Astrocyte (in vitro differentiated cells and primary cell): ENCODE measurements at places on chromosomes 3 and 15. TPM values are rescaled to one million over a fixed set of nuclear protein-coding genes. Genes with fewer than 3 reads are reported as not detected.

- H3K27ac ChIP-seq: no peak overlapping the region
- DNase-seq: no peak
- no peaks in the 10 kb centered on the region for H3K4me1 ChIP-seq
- H3K36me3 ChIP-seq: no peaks in the 10 kb centered on the region
Measured at GRCh38 chr3:63493101-63493500, 159.4 kb upstream of the SNTN start.

DNA sequence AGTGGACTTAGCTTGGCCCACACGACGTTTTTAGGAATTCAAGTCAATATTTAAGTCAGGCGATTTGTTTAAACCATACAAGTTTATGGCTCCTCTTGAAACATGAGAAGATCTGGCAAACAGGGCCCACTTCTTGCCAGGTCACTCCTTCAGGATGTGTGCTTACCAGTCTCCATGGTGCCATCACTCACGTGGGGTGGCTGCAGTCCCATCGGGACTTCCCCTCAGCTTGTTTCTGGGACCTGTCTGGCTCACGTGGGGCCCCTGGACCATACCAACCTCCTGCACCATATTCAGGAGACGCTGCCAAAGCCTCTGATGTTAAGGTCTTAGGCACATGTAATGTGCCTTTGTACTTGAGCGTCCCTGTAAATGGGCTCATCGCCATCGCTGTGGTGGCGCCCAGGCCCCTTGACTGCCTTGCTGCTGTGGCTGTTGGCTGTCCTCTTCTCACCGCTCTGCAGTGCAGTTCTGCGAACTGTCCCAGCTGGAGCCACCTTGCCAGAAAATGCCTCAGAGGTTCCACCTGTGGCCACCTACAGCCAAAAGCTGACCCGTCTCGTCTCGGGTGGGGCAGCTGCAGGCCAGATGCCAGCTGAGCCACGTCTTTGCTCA is 8.9 kb downstream of the MCM2 start:
- H3K4me1 ChIP-seq: peaks cover 5% of the 10 kb centered on the region
- H3K36me3 ChIP-seq: peaks cover 20% of the 10 kb centered on the region
- no peak overlapping the region for H3K27ac ChIP-seq

DNA sequence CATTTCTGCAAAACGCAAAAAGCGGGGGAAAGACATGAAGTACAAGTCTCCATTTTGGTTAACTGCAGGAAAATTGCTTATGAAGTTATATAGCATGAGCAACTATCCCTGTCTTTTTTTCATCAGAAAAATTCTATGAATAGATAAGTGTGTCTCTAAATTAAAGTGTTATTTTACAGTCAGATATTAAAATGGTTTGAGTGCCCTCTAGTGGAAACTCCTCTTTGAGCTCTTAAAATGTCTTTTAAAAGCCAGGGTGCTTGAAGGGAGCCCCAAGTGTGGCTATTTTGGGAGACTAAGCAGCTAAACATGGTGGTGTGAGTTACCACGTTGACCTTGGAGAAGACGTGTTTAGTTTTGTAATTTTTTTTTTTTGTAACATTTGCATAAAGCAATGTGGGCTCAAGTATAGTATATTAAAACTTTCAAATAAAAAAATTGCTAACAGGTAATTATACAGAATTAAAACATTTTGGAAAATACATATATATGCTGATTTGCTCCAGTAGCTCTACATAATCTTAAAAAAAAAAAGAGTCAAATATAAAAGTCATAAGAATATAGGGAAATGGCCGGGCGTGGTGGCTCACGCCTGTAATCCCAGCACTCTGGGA is 77.2 kb downstream of the PPP2R3A start:
- no peaks in the 10 kb centered on the region for H3K4me1 ChIP-seq
- H3K4me3 ChIP-seq: no peak overlapping the region
- no peaks in the 10 kb centered on the region for H3K27me3 ChIP-seq
- DNase-seq: peak; percentile 31

GRCh38 chr3:66713921-66714320 is 213.1 kb upstream of the LRIG1 start:
- H3K4me3 ChIP-seq: no peak overlapping the region
- H3K36me3 ChIP-seq: no peaks in the 10 kb centered on the region
- DNase-seq: no peak
- H3K27ac ChIP-seq: no peak overlapping the region
- H3K4me1 ChIP-seq: no peaks in the 10 kb centered on the region
- H3K27me3 ChIP-seq: no peaks in the 10 kb centered on the region

GRCh38 chr3:184780981-184781515 is 30.9 kb upstream of the VPS8 start:
- H3K4me3 ChIP-seq: no peak overlapping the region
- H3K27me3 ChIP-seq: peaks cover 3% of the 10 kb centered on the region
- no peaks in the 10 kb centered on the region for H3K36me3 ChIP-seq
- no peak overlapping the region for H3K27ac ChIP-seq
- no peak for DNase-seq

- H3K36me3 ChIP-seq: no peaks in the 10 kb centered on the region
- no peaks in the 10 kb centered on the region for H3K27me3 ChIP-seq
- no peak for DNase-seq
- H3K27ac ChIP-seq: no peak overlapping the region
- H3K4me3 ChIP-seq: no peak overlapping the region
Measured at GRCh38 chr15:47792231-47792630, 74.9 kb downstream of the SEMA6D start.

DNA sequence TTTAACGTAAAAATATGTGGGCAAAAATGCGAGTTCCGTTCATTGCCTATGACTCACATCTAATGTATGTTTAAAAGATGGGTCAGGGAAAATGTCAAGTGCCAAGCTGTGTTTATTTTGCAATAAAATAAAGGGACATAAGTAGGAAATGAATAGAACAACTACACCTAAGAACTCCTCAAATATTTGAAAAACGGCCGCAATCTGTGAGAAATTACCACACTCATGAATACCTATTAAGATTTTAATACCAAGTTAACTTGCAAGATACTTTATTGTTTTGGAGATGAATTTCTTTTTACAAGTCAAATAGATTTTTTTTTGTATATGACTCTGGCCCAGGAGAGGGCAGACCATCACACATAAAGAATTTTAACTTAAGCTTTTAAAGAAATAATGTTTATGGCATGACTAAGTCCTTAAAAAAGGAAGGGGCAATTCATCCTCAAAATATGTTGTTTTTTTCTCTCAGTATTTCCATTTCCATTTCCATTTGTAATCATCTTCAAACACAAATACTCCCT is 152.7 kb downstream of the SUCNR1 start:
- no peaks in the 10 kb centered on the region for H3K27me3 ChIP-seq
- DNase-seq: peak; percentile 80
- no peaks in the 10 kb centered on the region for H3K36me3 ChIP-seq

DNA sequence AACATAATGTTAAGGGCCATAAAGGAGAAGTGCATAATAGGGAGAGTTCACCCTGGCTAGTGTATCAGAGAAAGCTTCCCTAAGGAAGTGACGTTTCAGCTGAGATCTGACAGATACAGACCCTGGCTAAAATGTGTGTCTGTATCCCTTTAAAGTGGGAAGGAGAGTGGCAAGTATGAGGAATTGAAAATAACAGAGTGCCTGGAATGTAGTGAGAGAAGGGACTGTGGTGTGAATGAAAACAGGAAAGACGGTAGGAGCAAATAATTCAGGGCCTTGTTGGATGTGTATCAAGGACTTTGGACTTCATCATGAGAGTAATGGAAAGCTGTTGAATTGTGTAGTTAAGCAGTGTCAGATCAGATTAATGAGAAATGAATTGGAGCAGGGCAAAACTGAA is 30.5 kb downstream of the NEO1 start:
- H3K4me1 ChIP-seq: peaks cover 10% of the 10 kb centered on the region
- no peak overlapping the region for H3K27ac ChIP-seq
- DNase-seq: peak; percentile 44
- no peak overlapping the region for H3K4me3 ChIP-seq
- no peaks in the 10 kb centered on the region for H3K36me3 ChIP-seq
- H3K27me3 ChIP-seq: no peaks in the 10 kb centered on the region

DNA sequence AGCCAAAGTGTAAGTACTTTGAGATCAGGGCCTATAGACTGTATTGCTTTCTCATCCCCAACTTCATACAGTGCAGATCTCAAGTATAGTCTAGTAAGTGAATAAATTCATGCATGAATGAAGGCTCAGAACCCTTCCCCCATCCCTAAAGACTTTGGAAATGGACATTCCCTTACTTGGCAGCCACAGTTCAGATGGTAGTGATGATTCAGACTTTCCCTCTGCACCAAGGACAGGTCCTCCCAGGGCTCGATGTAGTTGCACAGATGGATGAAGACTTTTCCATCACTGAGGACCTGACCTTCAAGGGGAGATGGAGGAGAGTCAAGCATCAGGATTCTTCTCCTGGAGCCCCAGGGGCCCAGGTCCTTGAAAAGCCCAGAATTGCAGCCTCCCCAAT is 4.6 kb downstream of the TIMP4 start:
- DNase-seq: peak; percentile 26
- H3K27me3 ChIP-seq: no peaks in the 10 kb centered on the region
- peaks cover 19% of the 10 kb centered on the region for H3K4me1 ChIP-seq
- no peak overlapping the region for H3K4me3 ChIP-seq
- H3K36me3 ChIP-seq: no peaks in the 10 kb centered on the region
- no peak overlapping the region for H3K27ac ChIP-seq

GRCh38 chr3:11613851-11614487 is 29.7 kb downstream of the VGLL4 start:
- peaks cover 39% of the 10 kb centered on the region for H3K4me1 ChIP-seq
- DNase-seq: no peak
- peaks cover 2% of the 10 kb centered on the region for H3K36me3 ChIP-seq
- H3K27me3 ChIP-seq: no peaks in the 10 kb centered on the region

DNA sequence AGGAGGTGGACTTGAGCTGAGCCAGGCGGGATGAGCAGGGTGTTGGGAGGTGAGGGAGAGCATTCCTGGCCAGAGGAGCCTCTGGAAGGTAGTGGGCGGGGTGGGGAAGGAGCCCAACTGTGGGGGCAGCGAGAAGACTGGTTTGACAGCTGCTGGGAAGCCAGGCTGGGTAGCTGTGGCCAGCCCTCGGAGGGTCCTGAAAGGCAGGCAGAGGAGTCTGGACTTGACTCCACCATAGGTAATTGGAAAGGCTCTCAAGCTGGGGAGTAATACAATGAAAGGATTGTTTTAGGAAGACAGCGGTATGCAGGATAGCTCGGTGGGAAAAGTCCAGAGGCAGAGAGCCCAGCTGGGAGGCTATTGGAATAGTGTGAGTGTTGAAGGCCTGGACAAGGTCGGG is 17.2 kb downstream of the EPHB3 start:
- no peak overlapping the region for H3K4me3 ChIP-seq
- no peaks in the 10 kb centered on the region for H3K36me3 ChIP-seq
- peaks cover 19% of the 10 kb centered on the region for H3K4me1 ChIP-seq
- no peak for DNase-seq
- no peaks in the 10 kb centered on the region for H3K27me3 ChIP-seq

- no peaks in the 10 kb centered on the region for H3K36me3 ChIP-seq
- H3K4me1 ChIP-seq: no peaks in the 10 kb centered on the region
- H3K4me3 ChIP-seq: no peak overlapping the region
- H3K27ac ChIP-seq: no peak overlapping the region
- no peaks in the 10 kb centered on the region for H3K27me3 ChIP-seq
- DNase-seq: no peak
Measured at GRCh38 chr3:152071315-152071714, 197.4 kb upstream of the MBNL1 start.

GRCh38 chr3:124213641-124214040 is 221.7 kb upstream of the ROPN1 start:
- DNase-seq: no peak
- no peaks in the 10 kb centered on the region for H3K4me1 ChIP-seq
- H3K27me3 ChIP-seq: no peaks in the 10 kb centered on the region
- H3K36me3 ChIP-seq: no peaks in the 10 kb centered on the region

DNA sequence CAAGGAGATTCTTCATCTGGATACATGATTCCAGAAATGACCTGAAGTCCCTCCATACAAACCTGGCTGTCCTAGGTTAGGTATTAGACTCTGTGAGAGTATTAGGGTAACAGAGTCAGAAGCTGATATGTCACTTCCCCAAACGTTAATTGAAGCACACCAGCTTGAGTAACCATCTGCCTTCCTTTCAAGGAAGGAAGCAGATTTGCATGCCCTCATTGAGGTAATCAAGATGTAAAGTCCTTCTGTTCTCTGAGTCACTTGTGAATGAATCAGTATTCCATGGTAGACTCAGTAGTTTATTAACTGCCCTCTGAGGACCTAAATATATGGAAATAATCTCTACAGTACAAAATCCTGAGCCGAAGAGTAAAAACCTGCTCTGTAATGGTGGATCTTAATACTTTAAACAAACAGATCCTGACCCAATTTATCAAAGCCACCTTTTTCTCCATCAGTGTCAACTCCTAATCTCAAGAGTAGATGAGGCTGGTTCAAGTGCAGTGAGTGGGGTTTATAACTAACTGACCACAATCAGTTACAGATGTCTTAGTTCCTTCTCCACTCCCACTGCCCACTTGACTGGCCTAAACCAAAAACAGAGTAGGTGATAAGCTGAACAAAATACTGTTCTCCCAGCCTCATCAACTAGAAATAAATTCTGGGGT is 246.2 kb upstream of the CHRM5 start:
- H3K27me3 ChIP-seq: no peaks in the 10 kb centered on the region
- H3K36me3 ChIP-seq: no peaks in the 10 kb centered on the region
- H3K27ac ChIP-seq: peak overlapping the region; percentile 41
- peaks cover 11% of the 10 kb centered on the region for H3K4me1 ChIP-seq

CAMK2N2 gene
- 2.6 and 3.4 TPM in 2 replicates for total RNA-seq

AMOTL2 gene
- 150 and 197 TPM in 2 replicates for total RNA-seq

GRM7 gene
- total RNA-seq: not detected in 2 replicates

VIPR1 gene
- 0.68 TPM in 1 of 2 replicates, not detected in the other for total RNA-seq

DCUN1D1 gene
- total RNA-seq: 49.0 and 50.2 TPM in 2 replicates

APOD gene
- 0.70 TPM in 1 of 2 replicates, not detected in the other for total RNA-seq

GOLGA6B gene
- total RNA-seq: 0.36 TPM in 1 of 2 replicates, not detected in the other

ITIH1 gene
- total RNA-seq: not detected in 2 replicates

IL20RB gene
- 22.0 and 23.6 TPM in 2 replicates for total RNA-seq

OR5K2 gene
- total RNA-seq: not detected in 2 replicates

LRRIQ4 gene
- total RNA-seq: not detected in 2 replicates

TUSC2 gene
- 39.5 and 41.4 TPM in 2 replicates for total RNA-seq

TM4SF1 gene
- total RNA-seq: 28.9 and 31.3 TPM in 2 replicates

ADIPOQ gene
- total RNA-seq: not detected in 2 replicates

PRR20G gene
- total RNA-seq: not detected in 2 replicates
